ENCODE measurements at places on chromosomes 12 and 14.

DNA sequence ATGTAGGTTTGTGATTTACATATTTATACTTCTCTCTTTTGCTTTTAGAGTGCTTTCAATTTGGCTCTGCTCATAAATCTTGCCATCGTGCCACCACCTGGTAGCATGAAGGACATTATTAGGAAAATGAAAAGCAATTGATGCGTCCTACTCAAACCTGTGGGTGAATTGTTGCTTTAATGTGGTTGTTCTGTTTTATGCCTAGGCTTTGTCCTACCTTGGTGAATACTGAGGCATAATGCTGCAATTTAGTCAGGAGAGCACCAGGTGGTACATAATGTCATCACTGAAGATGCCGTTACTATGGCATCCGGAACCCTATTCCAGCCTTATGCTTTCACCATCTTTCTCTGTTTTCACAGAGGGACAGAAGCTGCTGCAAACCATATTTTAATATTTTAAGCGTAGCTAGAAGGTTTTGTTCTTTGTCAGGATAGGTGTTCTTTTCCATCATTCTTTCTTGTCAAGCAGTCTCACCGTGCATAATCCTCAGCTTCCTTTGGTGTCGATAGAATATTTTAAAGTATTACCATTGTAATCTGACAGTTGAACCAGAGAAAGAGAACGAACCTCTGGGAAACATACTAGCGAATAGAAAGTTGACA, 68.5 kb upstream of the PKP2 start:
- DNase-seq: no peak

DNA sequence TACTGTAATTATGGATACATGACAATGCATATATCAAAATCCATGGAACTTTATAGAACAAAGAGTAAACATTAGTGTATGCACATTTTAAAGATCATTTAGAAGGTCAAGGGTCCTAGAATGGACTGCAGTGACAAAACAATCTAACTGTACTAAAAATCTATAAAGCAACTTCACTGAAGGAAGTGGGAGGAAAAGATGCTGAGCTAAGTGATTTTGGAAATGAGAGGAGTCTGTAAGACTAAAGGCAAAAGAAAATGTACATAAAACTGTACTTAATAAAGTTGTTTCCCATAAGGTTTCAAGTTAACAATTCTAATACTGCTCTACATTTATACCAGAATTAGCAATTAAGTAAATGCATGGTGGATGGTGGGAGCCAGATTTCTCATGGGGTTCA, 46.9 kb upstream of the HIF1A start:
- DNase-seq: no peak

- peak; percentile 47 for DNase-seq
Observed at GRCh38 chr14:32564596-32564995, 235.5 kb downstream of the AKAP6 start.

DNA sequence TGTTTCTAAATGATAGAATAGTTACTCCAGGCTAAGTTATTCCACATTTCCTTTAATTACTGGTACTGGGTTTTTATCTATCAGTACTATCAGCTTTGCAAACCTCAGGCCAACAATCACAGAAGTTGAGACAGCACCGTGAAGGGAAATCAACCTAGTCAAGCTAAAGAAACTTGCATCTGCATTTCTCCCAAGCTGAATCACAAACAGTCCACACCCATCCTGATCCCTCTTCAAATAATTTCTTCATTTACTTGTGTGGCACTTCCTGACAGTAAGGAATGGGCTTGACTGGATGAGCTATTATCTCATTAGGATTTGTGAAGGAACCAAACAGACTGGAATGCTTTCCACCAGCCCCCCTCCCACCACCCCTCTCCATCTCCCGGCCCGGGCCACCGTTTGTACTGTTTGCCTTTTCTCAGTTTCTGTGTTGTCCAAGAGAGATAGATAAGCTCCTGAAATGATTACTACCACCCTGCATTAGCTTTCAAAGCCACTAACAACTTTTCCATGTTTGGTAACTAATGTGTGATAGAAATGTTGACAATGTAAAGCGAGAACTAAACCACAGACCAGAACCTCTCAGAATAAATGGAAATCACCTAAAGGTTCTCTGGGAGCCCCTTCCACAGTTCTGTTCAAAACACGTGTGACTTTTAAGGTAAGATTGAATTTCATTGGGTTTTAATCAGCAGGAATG, 236.3 kb downstream of the SLC25A21 start:
- DNase-seq: no peak

DNA sequence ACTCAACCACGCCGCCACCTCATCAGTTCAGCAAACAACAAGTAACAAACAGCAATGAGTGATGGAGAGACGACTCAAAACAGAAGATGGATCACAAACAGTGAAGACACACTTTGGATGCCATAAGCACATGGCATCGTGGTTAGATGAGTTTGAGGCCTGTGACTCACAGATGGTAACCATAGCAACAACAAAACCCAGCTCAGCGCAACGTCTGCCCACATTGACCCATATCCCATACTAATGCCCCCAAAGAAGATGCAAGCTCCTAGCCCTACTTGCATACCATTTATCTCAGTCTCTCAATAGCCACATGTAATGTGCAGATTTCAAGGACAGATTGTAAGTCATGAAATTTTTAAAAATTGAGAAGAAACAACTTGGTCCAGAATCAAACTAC, 1322.3 kb upstream of the TMEM132C start:
- DNase-seq: no peak

GRCh38 chr12:77189458-77189857, 124.1 kb upstream of the E2F7 start:
- DNase-seq: no peak

- no peak for DNase-seq
Observed at GRCh38 chr14:35539969-35540368, 6.0 kb downstream of the INSM2 start.

DNA sequence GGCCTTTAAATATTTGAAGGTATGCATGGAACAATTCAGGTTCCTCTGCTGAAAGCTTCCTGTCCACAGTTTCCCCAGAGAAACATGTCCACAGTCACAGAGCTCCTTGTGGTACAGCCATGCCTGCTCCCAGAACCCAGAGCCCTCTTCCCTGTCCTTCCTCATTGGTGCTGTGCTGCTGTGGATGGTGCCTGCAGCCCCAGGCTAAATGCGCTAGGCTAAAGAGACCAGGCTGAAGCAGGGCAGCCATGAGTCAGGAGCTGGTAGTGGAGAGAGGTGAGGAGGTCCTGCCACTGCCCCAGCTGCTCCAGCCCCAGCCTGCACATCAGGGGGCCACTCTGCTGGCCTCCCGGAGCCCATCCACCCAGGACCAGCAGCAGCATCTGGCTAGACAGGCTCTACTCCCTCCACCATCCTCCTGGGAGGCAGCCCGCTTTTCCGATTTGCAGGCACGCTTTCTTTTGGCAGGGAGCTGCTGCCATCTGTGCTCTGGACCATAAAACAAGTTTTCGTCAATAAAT, 65.4 kb upstream of the DDX11 start:
- DNase-seq: no peak

- peak; percentile 29 for DNase-seq
Observed at GRCh38 chr12:119328111-119328510, 6.4 kb upstream of the CCDC60 start.

GRCh38 chr12:7431993-7432685, 11.8 kb downstream of the CD163L1 start:
- no peak for DNase-seq

GRCh38 chr12:127987199-127987901, 279.6 kb upstream of the TMEM132C start:
- DNase-seq: no peak

- DNase-seq: no peak
Observed at GRCh38 chr14:37601865-37602264, 6.4 kb downstream of the TTC6 start.

GRCh38 chr12:25591144-25591543, 38.1 kb upstream of the LMNTD1 start:
- DNase-seq: no peak

GRCh38 chr14:103667671-103668070, 38.7 kb downstream of the KLC1 start:
- no peak for DNase-seq

DNA sequence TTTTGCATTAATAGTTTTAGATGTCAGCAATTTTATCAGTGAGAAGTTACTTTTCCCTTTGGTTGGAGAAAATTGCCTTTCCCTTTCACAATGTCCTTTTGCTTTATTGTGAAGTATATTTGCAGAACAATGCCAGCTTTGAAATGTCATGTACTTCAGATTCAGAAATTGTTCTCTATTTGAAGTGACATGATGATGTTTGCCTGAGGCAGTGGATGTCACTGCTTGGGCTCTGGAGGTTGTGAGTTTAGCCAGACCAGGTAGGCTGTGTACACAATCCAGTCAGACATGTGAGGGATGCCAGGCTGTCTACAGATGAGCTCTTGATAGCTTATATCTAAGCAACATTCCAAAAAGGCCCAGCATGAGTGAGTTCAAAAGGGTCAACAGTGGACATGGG, 451.9 kb upstream of the FBXO33 start:
- no peak for DNase-seq

DNA sequence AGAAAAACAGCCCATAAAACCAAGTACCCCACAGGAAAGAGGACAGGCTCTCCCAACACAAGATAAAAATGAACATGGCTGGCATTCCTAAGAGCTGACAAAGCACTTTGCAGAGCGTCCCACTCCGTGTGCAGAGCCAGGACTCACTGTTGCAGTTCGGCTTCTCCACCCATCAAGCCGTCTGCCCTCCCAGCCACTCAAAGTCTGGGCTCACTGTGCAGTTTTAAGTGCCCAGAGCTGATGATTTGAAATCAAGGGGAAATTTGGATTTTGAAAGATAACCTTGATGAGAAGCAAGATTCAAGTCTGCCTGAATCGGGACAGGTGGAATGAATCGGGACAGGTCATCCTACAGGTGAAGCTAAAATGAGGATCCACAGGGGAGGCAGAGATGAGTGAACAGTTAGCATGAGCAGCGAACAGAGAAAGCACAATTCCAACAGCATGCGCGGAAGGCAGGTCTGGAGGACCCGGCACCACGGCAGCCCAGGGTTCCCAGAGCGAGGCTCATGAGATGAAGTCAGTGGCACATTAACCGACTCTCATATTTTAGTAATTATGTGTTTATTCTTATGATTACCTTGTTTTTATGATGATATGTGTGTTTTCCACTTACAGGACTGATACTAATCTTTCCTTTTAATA, 39.8 kb upstream of the GPR68 start:
- DNase-seq: no peak

- no peak for DNase-seq
Observed at GRCh38 chr12:67669934-67670631, 21.5 kb downstream of the DYRK2 start.

GRCh38 chr12:65051218-65051617, 69.9 kb downstream of the WIF1 start:
- no peak for DNase-seq

- DNase-seq: peak; percentile 55
Observed at GRCh38 chr14:95885866-95886265, 9.2 kb downstream of the TUNAR start.

- DNase-seq: no peak
Observed at GRCh38 chr14:63443361-63443760, 99.8 kb downstream of the PPP2R5E start.

- DNase-seq: no peak
Observed at GRCh38 chr14:71597955-71598660, 334.1 kb upstream of the RGS6 start.
